NCI-H1417 (cell line): ENCODE measurements at places on chromosomes 16 and 17.

DNA sequence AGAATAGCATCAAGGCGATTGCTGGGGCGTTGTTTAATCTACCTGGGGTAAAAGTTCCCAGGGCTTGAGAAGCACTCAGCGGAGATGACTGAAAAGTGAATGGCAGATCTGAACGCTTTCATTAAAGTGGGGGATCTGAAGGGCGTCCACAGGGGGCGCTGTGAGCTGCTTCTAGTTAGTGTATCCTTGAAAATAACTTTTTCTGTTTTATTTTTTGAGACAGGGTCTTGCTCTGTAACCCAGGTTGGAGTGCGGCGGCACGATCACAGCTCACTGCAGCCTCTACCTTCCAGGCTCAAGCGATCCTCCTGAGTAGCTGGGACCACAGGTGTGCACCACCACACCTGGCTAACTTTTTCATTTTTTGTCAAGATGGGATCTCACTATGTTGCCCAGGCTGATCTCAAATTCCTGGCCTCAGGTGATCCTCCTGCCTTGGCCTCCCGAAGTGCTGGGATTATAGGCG is 360.4 kb downstream of the SEC14L1 start:
- no peak for DNase-seq

- DNase-seq = no peak
Observed at GRCh38 chr17:80997424-80998117, 5.9 kb downstream of the CHMP6 start.

- no peak for DNase-seq
Observed at GRCh38 chr17:70498631-70499030, 329.3 kb downstream of the KCNJ2 start.

DNA sequence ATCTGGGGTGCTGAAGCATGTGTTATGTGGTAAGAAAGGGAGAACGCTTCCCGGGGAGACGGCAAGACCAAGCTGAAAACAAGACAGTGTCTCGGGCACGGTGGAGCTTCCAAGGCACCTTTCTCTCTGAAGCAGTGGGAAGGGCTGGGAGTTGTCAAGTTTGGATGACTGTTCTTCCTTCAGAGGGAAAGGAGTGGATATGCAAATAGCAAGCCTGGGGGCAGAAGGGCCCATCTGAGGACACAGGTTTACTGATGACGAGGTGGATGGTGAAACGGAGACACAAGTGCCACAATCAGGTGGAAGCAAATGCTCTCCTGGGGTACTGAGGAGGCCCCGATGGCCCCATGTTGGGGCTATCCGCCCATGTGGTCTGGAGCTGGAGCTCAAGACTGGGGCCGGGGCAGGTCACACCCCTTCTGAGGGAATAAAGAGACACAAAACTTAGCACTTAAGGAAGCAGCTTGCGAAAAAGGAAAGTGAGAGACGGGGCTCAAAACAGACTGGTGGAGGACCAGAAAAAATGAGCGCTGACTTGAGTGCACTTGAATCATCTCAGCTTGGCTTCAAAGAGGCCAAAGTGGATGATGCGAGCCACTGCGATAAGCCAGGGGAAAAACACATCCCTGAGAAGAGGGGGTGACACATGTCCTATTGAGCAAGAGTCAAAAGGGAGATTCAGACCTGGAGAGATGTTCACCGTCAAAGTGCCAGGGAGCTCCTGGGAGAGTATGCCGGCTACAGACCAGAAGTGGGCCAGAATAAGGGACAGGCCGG is 34.8 kb upstream of the MTSS2 start:
- no peak for DNase-seq

GRCh38 chr17:67615011-67615561 is 102.7 kb upstream of the NOL11 start:
- DNase-seq = no peak

- no peak for DNase-seq
Observed at GRCh38 chr17:9926150-9926804, 21.2 kb upstream of the RCVRN start.
